ENCODE measurements at places on chromosomes 12 and 14.

GRCh38 chr12:113778432-113779132, 187.5 kb downstream of the RBM19 start:
- DNase-seq, result no peak

DNA sequence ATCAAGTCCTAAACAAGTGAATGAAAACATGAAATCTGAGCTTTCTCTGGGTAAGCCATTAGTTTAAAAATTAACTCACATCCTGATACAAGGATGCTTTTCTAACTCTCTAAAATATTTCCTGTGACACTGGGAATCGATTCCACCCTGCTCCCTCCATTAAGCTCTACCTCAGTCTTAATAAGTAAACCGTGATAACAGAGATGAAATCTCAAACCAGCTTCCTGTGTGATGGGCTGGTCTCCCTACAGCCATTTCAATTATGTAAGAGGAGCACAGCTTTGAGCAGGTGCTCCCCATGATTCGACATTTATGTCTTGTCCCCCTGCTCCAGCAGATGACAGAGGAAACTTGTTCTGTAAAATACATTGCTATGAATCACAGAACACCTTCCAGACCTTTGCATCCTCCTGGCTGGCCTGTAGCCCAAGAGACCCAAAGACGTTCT, 59.0 kb downstream of the GAS2L3 start:
- no peak for DNase-seq

DNA sequence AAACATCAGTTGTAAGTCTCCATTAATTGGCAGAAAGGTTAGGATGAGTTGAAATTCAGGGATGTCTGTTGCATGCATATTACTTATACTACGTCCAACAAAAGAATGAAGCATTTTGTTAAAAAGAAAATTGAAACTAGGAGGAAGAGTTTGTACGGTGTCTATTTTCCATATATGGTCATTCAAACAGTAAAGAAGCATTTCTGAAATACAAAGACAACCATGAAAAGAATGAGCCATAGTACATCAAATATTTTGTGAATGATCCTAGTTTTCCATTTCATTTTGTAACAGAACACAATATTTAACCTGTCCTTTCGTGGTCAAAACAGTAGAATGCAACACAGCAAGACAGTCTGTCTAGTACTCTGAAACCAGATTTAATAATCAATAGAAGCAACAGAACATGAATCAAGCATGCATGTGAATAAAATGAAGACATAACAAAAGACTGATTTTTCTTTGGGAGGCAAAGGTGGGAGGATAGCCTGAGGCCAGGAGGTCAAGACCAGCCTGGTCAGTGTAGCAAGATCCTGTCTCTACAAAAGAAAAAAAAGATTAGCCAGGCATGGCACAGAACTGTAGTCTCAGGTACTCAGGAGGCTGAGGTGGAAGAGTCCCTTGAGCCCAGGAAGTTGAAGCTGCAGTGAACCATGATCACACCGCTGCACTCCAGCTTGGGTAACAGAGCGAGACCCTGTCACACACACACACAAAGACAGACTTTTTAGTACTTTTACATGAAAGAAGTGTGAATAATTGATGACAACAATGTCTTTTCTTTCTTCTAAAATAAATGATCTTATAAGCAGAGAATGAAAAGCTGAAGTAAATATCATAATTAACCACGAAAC, 156.0 kb downstream of the LRIG3 start:
- DNase-seq, result no peak

- peak; percentile 87 for DNase-seq
These were observed 125.9 kb upstream of the ATF1 start for GRCh38 chr12:50637870-50638481.

GRCh38 chr12:108854451-108855283, 2.7 kb downstream of the SSH1 start:
- peak; percentile 23 for DNase-seq

DNA sequence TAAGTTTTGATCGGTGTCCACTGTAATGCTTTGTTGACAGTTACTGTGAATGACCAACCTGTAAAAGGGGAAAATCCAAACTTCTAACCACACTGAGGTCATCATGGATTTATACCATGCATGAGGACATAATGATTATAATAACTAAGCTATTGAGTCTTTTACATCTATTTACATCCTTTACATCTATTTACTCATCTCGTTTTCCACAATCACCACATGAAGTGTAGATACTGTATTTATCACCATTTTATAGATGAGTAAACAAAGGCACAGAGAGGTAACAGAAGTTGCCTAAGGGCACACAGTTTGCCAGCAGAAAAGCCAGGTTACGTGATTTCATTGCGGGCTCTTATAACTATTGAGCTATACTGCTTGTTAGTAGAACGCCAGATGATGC, 27.9 kb upstream of the EID3 start:
- DNase-seq, result no peak

All from hematopoietic multipotent progenitor cell treated with erythropoietin and hydrocortisone succinate and interleukin-3 and kit ligand, for 6 days (in vitro differentiated cells).